ENCODE measurements at places on chromosomes 16 and 17.

DNA sequence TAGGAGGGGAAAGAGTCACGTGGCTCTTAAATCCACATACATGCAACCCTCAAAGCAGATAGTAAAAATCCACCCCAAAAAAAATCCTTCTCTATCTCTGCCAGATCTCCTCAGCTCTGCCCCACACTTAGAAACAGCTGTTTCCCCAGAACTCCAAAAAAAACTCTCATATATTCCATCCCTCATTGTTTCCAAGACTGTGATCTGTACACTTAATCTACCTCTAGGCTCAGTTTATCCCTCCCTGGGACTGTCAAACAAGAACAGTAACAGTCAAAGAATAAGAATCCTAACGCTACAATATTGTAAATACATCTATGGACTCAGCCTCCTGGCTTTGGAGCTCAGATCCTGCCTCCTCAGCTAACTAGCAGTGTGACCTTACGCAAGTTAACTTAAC, 11.6 kb downstream of the CUEDC1 start:
- no peak for DNase-seq

- DNase-seq: no peak
Measured at GRCh38 chr16:14564861-14565687, 65.0 kb downstream of the PARN start.

DNA sequence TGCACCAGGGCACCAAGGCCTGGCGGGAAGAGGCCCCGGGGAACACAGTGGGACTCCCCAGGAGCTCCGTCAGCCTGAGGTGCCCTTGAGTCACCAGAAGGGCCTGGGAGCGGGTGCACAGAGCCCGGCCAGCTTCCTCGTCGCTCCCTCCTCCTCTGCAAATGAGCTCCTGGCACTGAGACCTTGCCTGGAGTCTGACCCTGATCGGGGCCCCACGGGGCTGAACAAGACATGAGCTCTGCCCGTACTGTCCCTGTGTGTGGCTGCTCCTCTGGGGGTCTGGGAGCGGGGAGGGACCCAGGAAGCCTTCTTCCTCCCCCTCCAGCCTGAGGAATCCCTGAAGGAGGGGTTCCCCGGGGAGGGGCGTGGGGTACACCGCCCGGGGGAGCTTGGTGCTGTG, 36.4 kb upstream of the SSTR5 start:
- no peak for DNase-seq

- no peak for DNase-seq
Measured at GRCh38 chr17:67025216-67025792, 19.1 kb upstream of the CACNG1 start.

- no peak for DNase-seq
Measured at GRCh38 chr16:85536411-85537330, 76.5 kb upstream of the GSE1 start.

DNA sequence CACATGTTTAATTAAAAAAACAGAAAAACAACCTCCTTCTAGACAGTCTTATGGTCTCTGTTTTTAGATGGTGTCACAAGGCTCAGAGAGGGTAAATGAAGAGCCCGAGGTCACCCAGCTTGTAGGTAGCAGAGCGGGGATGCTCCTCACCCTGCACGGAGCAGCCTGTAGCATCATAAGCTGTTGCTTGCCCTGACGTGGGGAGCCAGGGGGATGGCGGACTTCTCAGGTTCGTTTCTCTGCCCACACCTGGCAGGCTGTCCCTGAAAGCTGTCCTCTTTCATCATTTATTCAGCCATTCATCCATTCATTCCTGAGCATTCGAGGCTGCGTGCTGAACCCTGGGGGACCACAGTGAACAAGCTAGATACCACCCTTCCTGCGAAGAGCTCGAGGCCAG, 75.7 kb upstream of the KSR1 start:
- DNase-seq: no peak

GRCh38 chr17:56699186-56699894, 105.8 kb downstream of the NOG start:
- no peak for DNase-seq

DNA sequence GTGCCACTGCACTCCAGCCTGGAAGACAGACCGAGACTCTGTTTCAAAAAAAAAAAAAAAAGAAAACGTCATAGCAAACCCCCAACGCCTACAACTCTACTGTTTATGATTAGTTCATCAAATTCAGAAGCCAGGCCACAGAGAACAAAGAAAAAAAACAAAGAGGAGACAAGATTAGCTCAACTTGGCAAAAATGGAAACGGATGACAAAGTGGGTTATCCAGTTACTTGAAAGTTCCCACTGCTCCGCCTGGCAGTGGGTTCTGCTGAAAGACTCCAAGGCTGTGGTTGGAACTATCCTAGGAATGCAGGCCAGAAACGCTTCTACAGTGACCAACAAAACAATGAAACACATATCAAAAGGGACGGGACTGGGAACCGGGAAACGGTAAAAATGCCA, 53.1 kb downstream of the MRM3 start:
- DNase-seq: no peak
